ENCODE measurements at places on chromosomes 3 and 15.

DNA sequence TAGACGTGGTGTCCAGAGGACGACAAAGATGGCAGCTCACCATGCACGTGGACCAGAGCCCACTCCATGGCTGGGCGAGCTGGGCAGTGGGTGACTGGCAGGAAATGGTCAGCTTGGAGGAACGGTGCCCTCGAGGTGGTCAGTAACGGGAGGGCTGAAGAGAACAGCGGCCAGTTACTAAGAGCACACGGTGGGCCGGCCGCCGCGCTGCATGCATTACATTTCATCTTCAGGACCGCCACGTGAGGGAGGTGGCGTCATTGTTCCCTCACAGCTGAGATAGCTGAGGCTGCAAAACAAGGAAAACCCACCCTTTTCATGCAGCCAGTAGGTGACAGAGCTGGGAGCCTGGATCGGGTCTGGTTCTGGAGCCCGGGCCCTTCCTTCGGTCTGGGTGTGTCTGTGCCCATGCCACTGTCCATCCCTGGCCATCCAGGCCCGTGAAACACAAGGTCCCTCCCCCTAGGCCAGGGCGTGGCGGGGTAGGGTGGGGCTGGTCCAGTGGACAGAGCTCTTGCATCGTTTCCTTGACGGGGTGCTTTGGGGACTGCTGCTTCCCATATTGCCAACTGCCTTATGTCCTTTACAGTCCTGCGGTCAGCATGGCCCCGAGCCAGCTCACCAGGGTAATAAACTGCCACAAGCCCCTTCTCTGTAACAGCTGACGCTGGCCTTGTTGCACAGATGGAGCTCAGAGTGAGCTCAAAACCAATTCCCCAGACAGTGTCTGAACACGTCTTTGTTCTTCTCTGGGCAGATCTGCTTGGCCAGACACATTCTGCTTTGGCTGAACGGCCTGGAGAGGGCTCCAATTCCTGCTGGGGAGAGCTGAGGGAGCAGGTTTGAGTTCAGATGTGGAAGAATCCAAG, 51.8 kb downstream of the RGMA start:
- peak; percentile 47 for DNase-seq

GRCh38 chr3:122055215-122055614, at the start of gene CD86:
TSS of gene CD86 (plus strand) at chr3:122055362. CDS start at chr3:122055490, 128 bp downstream.
- no peak for DNase-seq

- DNase-seq: no peak
Measured at GRCh38 chr3:78076379-78076778, 1036.5 kb downstream of the ROBO2 start.

DNA sequence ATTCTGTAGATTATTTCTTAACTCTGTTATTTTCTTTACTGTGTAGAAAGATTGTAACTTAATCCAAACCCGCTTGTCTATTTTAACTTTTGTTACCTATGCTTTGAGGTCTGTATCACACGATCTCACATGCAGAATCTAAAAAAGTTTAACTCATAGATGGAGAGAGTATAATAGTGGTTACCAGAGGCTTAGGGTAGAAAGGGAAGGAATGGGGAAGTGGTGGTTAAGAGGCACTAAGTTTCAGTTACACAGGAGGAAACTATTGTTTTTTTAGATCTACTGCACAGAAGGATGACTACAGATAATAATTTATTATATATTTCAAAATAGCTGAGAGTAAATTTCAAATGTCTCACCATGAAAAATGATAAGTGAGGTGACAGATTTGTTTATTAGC, 515.2 kb downstream of the RSL24D1 start:
- no peak for DNase-seq

DNA sequence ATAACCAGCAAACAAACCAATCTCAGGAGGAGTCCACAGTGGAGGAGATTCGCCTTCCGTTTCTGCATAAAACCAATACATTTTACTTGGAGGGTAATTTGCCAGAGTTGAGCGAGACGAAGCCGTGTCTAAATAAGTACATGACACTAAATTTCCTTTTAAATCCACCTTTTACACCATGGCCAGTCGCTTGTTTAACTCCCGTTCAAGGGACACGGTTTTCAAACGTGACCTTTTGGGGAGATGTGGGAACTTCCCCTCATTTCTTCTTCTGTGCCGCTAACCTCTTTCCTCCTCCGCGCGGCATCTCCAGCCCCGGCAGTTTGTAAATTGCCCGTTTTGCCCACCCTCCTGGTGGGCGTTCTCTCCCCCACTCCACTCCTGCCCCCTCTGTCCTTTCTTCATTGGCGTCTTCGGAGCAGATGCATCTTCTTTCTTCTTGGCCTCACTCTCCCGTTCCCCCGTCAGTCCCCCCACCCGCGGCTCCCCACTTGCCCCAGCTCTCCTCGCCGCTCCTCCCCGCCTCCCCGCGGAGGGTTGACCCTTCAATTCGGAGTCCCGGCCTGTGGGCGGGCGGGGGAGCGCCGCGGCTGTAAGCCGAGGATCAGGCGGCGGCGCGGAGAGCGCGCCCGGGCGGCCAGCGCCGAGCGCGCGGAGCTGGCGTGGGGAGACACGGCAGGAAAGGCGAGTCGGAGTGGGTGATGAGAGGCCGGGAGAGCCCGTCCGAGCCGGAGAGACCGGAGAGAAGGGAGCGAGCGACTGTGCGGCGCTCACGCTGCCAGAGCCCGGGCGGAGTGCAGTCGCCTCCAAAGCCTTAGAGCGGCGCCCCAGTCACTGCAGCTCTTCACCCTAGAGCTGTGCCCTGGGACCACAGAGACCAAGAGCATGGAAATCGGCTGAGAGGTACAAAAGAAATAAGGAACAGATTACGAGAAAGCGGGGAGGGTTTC, at the start of gene NLGN1:
NLGN1 (plus strand) TSS at position 584 of the 950 bp plus-strand sequence.
- peak; percentile 80 for DNase-seq

GRCh38 chr3:13215940-13216546, 142.8 kb upstream of the IQSEC1 start:
- no peak for DNase-seq

GRCh38 chr3:16323737-16324136, 58.7 kb downstream of the OXNAD1 start:
- DNase-seq: no peak

Measured in SK-N-DZ (cell line).